ENCODE measurements at places on chromosomes 12 and 14. TPM values are rescaled to one million over a fixed set of nuclear protein-coding genes. Genes with fewer than 3 reads are reported as not detected.

Gene HHIPL1
- total RNA-seq, result 5.3 TPM

Gene KRT78
- total RNA-seq, result not detected

Gene SMIM41
- total RNA-seq, result not detected

DNA sequence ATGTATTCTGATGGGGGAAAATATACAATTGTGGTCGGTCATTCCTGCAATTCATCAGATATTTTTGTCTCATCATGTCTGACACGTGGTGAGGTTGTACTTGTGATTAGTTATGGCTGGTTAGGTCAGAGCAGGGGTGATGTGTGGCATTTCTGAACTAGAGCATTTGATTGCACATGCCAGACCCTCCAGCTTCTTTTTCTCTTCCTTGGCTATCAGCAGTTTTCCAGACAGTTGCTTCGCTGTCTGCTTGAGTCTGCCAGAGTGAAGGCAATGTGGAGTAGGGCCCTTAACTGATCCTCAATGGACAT lies 25.9 kb downstream of the TMEM117 start:
- no peak for DNase-seq

DNA sequence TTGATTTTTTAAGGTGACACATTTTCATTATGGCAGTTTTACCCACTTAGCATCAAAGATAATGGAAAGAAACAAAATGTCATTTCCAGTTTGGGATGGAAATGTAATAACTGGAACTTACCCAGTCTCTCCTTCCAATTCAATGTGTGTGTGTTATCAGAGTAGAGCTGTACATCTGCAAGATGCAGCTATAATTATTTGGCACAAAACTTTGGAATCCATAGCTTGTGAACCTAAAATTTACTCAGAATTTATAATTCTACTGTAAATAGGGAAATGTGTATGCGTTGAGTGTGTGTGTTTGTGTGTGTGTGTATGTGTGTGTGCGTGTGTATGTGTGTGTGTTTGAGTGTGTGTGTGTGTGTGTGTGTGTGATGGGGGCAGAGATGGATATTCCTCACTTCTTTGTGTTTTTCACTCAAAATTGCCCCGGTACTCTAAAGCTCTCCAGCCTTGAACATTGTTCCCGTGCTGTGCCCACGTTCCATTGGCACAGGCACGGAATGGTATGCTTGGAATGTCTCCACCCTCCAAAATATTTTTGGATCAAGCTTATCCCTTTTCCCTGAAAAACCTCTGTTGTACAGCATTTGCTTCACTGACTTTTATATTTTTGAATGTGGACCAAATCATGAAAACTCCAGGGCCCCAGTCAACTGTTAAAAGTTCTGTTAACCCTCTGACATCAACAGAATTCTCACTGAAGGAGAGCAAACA lies 150.2 kb upstream of the BMP4 start:
- DNase-seq, result no peak

DNA sequence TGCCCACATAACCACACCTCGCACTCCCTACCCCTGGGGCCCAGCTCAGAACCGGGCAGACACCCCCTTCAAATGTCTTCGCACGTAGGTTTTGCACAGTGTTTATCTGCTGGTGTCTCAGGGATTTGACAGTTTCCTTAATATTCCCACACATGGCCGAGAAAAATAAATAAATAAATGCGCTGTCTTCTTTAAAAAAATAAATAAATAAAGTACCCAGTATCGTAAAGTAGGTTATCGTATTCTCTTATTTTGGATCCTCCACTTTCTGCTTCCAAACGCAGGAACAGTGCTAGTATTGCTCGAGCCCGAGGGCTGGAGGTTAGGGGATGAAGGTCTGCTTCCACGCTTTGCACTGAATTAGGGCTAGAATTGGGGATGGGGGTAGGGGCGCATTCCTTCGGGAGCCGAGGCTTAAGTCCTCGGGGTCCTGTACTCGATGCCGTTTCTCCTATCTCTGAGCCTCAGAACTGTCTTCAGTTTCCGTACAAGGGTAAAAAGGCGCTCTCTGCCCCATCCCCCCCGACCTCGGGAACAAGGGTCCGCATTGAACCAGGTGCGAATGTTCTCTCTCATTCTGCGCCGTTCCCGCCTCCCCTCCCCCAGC lies 710 bp upstream of the FOS start:
- no peak for DNase-seq

GRCh38 chr12:125089083-125089482 lies 23.8 kb downstream of the AACS start:
- no peak for DNase-seq
